ENCODE measurements at places on chromosomes 1 and 21.

DNA sequence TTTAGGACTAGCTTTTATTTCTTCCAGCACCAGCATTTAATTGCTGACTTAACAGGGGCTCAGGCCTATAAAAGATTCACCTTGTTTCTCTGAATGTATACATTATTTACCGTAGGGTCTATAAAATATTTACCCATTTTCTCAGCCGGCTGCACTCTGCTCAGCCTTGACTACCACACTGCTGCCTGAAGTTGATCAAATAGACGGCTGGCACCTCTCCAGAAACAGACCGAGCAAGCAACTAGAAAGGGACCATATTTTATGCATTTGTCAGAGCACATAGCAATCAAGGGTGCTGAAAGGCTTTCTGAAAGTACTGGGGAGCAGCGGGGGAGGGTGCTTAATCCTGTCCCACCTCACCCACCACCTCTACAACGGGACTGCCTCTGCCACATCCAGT lies 64.7 kb upstream of the FGGY start:
- peak; percentile 64 for DNase-seq

- no peak for DNase-seq
Measured at GRCh38 chr1:207695891-207696290, 51.0 kb downstream of the CR1L start.

- peak; percentile 69 for DNase-seq
Measured at GRCh38 chr1:64515427-64515826, 45.5 kb downstream of the CACHD1 start.

- no peak for DNase-seq
Measured at GRCh38 chr1:6168947-6169586, 11.1 kb downstream of the CHD5 start.

All from lung (tissue), 17 donors.